Inflammatory macrophage treated with lipopolysaccharide for 1 hour (primary cell): ENCODE measurements at places on chromosomes 13 and 19.

GRCh38 chr13:75331792-75332349 lies 150.1 kb downstream of the TBC1D4 start:
- no peak for DNase-seq

- peak; percentile 48 for DNase-seq
These were observed 16.2 kb downstream of the LMTK3 start for GRCh38 chr19:48495396-48495795.

DNA sequence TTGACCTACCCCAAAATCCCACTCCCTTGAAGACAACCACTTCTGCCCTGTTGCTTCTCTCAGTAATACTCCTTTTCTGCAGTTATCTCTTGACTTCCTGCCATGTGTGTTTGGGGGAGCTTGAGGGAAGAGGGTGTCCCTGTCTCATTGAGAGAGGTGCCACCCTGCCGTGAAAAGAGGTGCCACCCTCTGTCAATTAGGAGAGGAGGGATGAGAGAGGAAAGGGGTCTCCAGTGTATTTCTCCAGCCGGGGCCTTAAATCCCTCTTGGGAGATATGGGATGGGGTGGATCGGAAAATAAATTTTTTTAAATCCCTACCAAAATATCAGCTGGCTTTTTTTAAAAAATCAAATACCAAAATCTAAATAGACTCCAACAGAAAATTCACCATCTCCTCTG lies 16.5 kb downstream of the PLD3 start:
- DNase-seq = no peak

DNA sequence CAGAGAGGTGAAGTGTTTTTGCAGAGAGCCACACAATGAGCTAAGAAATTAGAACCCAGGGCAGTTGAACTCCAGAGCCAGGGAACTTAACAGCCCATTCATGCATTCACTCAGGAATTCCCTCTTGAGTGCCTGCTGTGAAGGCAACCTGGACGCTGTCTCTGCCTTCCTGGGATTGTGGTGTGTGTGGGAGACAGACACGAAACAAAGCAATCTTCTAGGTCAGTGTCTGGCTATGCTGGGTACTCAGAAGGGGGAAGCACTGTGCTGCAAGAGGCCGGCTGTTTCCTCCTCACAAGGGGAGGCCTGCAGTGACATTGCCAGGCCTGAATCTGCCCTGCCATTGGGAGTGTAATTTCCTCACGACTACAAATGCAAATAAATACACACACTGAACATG lies 9.7 kb downstream of the BCKDHA start:
- DNase-seq = peak; percentile 64

GRCh38 chr13:108220041-108220440 lies 1.8 kb downstream of the ABHD13 start:
- no peak for DNase-seq
